ENCODE measurements at places on chromosomes 11 and 22.

DNA sequence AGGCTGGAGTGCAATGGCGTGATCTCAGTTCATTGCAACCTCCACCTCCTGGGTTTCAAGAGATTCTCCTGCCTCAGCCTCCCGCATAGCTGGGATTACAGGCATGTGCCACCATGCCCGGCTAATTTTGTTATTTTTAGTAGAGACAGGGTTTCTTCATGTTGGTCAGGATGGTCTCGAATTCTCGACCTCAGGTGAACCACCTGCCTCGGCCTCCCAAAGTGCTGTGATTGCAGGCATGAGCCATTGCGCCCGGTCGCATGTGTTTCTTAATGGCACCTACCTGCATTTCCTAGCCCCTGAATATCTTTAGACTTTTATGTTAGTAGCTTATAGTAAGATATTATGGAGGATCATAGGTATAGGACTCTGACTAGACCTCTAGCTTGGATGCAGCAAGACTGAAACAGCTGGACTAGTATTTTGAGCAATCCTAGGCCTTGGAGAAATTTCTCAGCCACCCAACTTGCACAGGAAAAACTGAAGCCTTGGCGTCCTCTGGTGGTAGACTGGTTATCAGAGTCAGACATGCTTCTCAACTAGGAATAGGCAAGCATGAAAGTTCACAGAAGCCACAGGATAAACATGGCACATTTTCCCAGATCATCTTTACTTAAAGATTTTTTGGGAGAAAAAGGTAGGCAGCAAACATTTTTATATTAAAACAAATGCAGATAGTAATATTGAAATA is 22.7 kb upstream of the C1QTNF4 start:
- peak; percentile 56 for DNase-seq

DNA sequence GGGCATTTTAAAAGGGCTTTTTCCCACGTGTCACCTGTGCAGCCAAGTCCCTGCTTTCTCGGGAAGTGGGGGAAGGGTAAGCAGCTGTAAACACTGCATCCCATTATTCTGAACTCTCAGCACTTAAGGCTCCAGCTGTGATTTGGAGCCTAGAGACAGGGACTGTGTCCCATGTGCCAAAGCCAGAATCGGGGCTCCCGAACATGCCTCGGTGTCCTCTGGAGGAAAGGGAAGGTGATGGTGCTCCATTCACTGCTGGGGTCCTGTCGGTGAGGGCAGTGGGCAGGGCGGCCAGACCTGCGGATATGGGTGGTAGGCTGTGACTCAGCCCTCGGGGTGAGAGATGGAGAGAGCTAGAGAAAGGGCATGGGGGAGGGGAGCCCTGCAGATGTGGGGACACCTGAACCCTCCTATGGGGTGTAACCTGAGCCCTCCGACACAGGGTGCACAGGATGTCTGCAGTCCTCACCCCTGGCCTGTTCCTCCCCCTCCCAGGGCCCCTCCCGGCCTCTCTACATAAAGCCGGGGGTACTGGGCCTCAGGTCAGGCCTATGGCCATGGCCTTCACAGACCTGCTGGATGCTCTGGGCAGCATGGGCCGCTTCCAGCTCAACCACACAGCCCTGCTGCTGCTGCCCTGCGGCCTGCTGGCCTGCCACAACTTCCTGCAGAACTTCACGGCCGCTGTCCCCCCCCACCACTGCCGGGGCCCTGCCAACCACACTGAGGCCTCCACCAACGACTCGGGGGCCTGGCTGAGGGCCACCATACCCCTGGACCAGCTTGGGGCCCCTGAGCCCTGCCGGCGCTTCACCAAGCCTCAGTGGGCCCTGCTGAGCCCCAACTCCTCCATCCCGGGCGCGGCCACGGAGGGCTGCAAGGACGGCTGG is 31.8 kb downstream of the CAPN1 start:
- DNase-seq: peak; percentile 84

GRCh38 chr11:119807841-119808240 is 78.8 kb upstream of the NECTIN1 start:
- DNase-seq: no peak

GRCh38 chr22:37163575-37164504 is 14.1 kb upstream of the IL2RB start:
- DNase-seq: no peak

- DNase-seq: no peak
Observed at GRCh38 chr22:45211435-45211834, 29.3 kb downstream of the KIAA0930 start.

DNA sequence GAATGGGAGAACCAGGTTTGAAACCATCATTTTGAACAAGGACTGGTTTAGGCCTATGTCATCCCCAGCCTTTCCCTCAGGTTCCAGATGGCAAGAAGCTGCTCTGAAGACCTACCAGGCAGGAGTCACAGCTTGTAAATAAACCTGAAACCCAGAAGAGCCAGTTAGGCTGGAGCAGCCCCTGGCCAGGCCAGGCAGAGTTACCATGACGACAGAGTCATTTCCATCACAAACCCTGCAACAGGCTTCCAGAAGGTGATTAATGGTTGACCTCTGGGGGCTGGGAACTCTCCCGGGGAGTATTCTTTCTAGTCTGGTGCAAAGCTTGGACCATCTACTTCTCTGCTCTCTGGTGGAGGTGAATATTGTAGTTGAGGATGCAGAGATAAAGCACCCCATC is 164.1 kb upstream of the NCAM1 start:
- peak; percentile 50 for DNase-seq

GRCh38 chr22:39486951-39487825 is 14.9 kb upstream of the MIEF1 start:
- DNase-seq: no peak

DNA sequence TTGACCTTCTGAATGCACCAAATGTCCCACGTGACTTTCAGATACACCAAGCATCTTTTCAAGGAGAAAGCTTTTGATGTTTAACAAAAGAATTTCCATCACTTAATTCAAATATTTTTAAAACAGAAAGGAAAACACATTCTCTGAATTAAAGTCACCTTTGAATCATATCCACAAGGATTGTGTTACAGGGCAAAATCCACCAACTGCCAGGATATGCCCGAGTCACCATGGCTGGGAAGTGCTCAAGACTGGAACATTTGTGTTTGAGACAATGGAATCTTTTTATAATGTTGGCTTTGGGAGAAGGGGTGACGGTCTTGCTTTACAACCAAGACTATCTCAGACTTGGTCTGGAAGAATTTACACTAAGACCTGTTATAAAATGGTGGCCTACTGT is 40.8 kb downstream of the BID start:
- no peak for DNase-seq

GRCh38 chr11:34564406-34564805 is 50.8 kb upstream of the ELF5 start:
- no peak for DNase-seq

DNA sequence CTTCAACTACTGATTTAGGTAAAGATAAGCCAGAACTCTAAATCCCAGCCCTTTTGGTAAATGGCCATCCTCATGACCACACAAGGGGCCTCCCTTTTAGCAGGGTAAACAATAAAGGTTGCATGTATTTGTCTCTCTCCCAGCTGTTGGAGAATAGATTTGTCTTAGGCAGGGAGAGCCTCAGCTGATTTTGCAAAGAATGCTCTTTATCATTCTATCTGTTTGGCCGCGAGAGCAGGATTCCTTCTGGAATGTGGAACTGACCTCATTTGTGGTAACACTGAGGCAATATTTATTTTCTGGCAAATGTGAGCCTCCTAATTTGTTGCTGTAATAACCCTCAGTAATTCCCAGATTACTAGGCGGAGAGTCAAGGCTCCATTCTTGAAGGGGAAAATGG is 15.3 kb downstream of the PTS start:
- no peak for DNase-seq

DNA sequence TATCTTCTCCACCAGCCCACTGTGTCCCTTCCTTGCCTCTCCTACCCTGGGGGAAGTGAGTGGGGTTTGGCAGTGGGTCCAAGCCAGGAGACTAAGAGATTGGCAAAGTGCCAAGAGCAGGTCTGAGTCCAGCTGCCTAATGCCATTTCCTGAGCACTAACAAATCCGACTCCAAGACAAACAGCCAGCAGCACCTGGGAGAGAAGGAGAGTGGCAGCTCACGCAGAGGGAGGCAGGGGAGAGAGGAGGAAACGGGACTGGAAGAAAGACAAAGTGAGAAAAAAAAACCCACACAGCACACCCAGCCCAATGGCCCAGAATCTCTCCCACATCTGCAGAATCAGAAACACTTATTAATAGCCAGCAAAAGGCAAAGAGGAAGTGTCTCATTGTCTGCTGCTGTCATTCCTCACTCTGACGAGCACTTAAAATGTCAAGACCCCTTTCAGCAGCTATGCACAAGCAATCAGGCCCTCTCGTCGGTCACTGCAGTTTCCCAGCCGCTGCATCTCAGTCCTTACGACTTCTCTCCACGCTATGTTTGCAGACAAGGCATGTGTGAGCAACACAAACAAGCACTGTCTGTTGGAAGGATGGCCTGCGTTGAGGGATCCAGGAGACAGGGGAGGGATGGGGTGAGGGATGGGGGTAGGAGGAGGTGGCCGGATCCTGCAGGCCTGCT is 558.4 kb upstream of the CADM1 start:
- DNase-seq: no peak

GRCh38 chr11:111923351-111923788 is 4.7 kb downstream of the C11orf52 start:
- DNase-seq: no peak

- no peak for DNase-seq
Observed at GRCh38 chr11:79388201-79388600, 52.6 kb downstream of the TENM4 start.

- DNase-seq: no peak
Observed at GRCh38 chr22:40401981-40402406, 31.6 kb downstream of the SGSM3 start.

GRCh38 chr11:8871962-8872361 is 39.0 kb upstream of the AKIP1 start:
- DNase-seq: no peak

GRCh38 chr11:47532597-47533213 is 20.2 kb downstream of the CELF1 start:
- no peak for DNase-seq

GRCh38 chr11:45949992-45950407 is 27.5 kb downstream of the LARGE2 start:
- DNase-seq: no peak

- DNase-seq: no peak
Observed at GRCh38 chr11:124961972-124962609, 8.1 kb downstream of the CCDC15 start.

- no peak for DNase-seq
Observed at GRCh38 chr11:73325036-73325981, 17.2 kb downstream of the ARHGEF17 start.

GRCh38 chr22:30806391-30806861 is 111.8 kb downstream of the OSBP2 start:
- DNase-seq: peak; percentile 38

DNA sequence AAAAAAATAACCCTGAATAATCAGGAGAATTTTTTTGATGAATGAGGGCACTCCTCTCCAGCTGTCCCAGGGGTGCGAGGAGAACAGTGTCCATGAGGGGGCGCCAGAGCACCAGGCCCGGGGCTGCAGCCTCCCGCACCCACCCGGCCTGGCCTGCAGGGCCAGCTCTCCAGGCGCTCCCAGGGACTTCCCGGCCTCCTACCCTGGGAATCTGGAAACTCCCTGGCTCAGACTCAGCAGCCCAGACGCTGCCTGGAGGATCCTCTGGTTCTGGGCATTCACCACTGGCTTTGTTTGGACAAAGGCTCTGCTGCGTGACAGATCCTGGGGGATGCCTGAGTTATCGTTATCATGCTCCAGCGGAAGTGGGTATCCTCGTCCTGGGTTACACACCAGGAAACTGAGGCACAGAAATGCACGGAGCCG is 31.0 kb downstream of the MCM5 start:
- peak; percentile 93 for DNase-seq

DNA sequence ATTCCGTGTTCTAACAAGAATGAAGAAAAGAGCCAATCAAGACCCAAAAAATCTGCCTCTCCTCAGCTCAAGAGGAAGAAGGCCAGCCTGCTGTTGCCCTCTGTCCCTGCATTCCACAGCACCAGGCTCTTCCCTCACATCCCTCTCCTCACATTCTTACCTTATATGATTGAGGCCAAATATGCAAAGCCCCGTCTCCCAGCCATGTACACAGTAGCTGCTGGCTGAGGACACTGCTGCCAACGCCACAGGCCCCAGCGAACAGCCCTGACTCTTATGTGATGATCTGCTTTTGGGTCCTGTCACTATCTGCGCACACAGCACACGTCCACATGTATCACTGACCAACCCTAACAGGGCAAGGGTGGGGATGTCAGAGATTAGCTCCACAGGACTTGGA is 60.2 kb downstream of the MICAL3 start:
- DNase-seq: no peak

DNA sequence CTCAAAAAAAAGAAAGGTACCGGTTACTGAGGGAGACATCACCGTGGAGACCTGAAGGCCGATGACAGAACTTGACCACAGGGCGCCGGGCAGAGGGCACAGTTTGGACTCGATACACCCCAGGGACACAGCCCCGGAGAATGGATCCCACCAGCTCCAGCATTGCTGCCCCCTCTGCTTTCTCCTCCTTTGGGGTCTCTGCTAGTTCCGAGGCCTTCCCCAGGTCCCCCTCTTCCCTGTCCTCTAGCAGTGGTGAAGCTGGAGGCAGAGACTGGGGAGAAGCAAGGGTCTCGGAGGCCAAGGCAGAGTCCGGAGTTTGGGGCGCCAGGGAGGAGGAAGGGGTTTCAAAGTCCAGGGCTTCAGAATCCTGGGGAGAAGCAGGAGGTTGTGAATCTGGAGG is 4.8 kb upstream of the EEF1G start:
- no peak for DNase-seq

GRCh38 chr11:14634813-14635212 is 8.8 kb upstream of the PDE3B start:
- no peak for DNase-seq

- no peak for DNase-seq
Observed at GRCh38 chr11:34637303-34637702, 16.4 kb downstream of the EHF start.

GRCh38 chr22:24836282-24836681 is 30.3 kb downstream of the SGSM1 start:
- no peak for DNase-seq

GRCh38 chr11:17760102-17761029 is 25.8 kb downstream of the KCNC1 start:
- DNase-seq: peak; percentile 87

- DNase-seq: no peak
Observed at GRCh38 chr11:74434528-74434927, 32.8 kb downstream of the KCNE3 start.

DNA sequence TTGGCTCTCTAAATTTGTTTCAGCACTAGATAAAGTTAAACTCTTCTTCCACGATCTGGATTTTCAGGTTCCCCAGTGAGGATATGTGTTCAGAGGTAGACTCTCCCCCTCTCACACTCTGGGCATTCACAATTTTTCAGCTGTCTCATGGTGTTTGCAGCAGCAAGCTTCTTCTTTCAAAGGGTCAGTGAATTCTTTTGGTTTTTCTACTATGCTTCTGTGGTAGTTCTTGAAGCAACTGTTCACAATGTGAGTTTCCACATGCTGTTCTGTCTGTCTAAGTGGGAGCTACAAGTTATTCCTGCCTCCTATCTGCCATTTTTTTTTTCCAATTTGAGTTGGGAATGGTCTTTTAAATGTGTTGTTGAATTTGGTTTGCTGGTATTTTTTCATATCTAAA is 25.4 kb downstream of the CNTF start:
- no peak for DNase-seq

Data from WTC11 (cell line).